Stromal cell of bone marrow (primary cell): ENCODE measurements at places on chromosomes 2 and 18.
A peak's percentile ranks its signal among the peaks of the same experiment; 100 is the strongest.

GRCh38 chr2:133986081-133986837 lies 267.6 kb upstream of the MGAT5 start:
- peak; percentile 25 for DNase-seq

DNA sequence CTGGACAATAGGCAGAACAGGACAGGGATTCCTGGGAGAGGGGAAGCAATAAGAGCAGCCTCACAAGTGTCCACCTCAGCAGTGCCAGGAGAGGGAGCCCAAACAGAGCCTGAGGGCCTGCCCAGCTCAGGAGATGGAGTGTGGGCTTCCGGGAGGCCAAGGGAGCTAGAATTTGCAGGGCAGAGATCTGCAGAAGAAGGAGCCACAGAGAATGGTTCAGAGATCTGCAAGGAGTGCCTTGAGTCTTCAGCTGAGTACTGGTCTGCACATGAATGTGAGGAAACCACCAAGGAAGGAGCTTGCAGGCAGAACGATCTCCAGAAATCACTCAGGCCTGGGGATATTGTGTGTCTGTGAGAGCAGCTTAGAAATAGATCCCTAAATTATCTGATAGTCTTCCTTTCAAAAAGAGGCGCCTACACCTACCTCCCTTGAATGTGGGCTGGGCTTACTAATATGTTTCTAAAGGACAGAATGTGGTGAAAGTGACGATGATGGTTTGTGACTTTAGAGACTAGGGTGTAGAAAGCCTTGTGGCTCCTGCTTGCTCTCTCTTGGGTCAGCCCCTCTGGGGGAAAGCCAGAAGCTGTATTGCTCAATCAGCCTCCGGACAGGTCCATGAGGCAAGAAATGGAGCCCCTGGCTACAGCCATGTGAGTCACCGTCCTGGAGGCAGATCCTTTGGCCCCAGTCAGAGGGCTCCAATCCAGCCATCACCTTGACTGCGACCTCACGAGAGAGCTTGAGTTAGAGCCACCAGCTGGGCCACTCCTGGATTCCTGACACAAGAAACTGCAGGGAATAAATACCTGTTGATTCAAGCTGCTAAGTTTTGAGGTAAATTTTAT lies 7.6 kb upstream of the LPIN1 start:
- DNase-seq = peak; percentile 58

- no peak for DNase-seq
These were observed 331.1 kb upstream of the SLC14A2 start for GRCh38 chr18:45284174-45284573.

DNA sequence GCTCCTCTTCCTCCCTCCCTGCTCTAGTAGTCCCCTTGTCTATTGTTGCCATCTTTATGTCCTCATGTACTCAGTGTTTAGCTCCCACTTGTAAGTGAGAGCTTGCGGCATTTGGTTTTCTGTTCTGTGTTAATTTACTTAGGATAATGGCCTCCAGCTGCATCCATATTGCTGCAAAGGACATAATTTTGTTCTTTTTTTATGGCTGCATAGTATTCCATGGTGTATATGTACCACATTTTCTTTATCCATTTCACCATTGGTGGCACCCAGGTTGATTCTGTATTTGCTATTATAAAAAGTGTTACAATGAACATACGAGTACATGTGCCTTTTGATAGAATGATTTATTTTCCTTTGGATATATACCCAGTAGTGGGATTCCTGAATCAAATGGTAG lies 12.5 kb downstream of the PIKFYVE start:
- DNase-seq = no peak

DNA sequence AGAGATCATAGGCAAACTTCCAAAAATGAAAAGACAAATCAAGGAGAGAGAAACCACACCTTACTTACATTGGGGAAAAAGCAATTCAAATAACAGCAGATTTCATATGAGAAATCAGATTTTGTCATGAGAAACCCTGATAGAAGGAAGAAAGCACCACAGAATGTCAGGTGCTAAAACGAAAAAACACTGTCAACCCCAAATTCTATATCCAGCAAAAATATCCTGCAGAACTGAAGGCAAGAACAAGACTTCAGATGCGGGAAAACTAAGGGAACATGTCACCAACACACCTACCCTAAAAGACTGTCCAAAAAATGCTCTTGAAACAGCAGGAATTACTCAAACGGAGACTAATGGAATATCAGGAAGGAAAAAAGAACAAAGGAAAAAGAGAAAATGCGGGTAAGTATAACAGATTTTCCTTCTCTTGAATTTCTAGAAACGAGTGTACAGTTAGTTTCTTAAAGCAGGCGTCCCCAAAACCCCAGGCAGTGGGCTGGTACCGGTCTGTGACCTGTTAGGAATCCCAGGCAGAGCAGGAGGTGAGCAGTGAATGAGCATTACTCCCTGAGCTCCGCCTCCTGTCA lies 7.3 kb upstream of the ID2 start:
- no peak for DNase-seq

DNA sequence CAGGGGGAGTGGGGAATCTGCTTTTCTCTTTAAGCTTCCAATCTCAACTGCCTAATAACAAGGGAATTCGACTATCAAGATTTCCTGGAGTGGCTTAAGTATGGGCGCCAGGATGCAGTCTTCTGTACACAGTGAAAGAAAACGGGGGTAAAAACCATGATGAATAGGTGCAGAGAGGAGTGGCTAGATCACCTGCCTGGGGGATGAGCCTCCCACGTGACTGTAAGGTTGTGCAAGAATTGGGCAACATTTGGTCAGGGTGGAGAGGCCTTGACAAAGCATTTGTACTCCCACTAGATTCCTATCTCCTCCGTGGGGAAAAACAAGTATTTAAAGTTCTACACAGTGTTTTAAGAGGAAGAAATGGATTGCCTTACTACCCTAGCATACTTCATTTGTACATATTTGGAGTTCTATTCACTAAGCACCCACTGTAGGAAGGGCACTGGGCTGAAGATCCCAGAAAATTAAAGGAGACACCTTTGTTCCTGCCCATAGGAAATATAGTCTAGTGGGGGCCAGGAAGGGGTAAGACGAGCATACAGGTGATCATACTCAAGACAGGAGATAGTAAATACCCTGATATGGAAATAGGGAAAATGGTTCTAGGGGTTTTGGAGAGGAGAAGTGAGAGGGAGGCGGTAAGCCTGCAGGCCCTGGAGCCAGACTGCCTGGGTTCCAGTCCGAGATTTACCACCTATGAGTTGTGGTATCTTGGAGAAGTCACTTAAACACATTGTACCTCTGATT lies 29.2 kb downstream of the EPAS1 start:
- DNase-seq = no peak

- DNase-seq = no peak
These were observed 42.8 kb downstream of the RAMP1 start for GRCh38 chr2:237901932-237902850.

DNA sequence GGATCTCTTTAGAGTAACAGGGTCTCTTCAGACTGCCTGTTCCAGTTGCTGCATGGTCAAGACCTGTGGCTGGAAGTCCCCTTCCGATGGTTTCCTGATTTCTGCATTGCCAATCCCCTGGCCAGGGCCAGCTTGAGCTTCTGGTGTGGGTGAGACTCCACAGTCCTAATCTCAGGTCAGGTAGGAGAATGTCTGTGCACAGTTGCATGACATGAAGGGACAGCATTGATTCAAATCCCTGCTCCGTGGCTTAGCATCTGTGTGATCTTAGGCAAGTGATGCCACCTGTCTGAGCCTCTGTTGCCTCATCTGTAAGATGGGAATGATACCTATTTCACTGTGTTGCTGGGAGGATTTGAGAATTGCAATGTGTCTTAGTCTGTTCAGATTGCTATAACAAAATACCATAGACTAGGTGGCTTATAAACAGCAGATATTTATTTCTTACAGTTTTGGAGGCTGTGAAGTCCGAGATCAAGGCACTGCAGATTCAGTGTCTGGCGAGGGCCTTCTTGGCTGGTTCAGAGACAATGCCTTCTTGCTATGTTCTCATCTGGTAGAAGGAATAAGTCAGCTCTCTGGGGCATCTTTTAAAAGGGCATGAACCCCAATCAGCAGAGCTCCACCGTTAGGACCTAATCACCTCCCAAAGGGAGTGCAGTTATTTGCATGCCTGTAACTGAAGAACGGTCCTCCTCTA lies 66.2 kb downstream of the ATOH8 start:
- DNase-seq = no peak

- DNase-seq = peak; percentile 2
These were observed 129.0 kb downstream of the ICOS start for GRCh38 chr2:204065566-204065965.

DNA sequence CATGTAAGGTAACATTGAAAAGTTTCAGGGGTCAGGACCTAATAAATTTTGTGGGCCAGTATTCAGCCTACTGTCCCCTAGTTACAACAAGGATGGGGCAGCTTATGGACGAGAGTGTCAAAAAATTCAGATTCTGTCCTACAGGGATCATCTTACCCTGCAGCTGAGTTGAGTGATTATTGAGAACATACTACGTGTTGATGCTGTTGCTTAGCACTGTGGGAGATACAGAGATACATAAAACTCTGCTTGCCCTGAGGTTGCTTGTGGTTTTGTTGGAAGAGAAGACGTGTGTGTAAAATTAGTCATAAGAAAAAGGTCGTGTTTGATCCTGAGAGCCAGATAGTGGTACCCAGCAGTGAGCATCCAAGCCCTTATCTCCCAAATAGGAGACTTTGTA lies 253.2 kb downstream of the NEDD4L start:
- DNase-seq = no peak

DNA sequence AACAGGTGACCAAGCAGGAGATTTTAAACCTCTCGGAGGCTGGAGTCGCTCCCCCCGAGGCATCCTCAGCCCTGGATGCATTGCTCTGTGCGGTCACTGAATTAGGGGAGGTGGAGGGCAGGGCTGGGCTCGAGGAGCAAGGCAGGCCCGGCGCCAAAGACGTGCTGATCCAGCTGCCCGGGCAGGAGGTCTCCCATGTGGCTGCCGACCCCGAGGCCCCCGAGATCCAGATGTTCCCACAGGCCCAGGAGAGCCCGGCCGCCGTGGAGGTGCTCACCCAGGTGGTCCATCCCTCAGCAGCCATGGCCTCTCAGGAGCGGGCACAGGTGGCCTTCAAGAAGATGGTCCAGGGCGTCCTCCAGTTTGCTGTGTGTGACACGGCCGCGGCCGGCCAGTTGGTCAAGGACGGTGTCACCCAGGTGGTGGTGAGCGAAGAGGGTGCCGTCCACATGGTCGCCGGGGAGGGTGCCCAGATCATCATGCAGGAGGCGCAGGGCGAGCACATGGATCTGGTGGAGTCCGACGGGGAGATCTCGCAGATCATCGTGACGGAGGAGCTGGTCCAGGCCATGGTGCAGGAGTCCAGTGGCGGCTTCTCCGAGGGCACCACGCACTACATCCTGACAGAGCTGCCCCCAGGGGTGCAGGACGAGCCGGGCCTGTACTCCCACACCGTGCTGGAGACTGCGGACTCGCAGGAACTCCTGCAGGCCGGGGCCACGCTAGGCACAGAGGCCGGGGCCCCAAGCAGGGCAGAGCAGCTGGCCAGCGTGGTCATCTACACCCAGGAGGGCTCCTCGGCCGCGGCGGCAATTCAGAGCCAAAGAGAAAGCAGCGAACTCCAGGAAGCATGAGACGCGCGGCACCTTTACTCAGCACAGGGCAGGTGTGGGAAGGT lies 145.1 kb downstream of the PTGR3 start:
- no peak for DNase-seq
